Ovary (tissue), 10 donors: ENCODE measurements at places on chromosomes 11 and 22.

DNA sequence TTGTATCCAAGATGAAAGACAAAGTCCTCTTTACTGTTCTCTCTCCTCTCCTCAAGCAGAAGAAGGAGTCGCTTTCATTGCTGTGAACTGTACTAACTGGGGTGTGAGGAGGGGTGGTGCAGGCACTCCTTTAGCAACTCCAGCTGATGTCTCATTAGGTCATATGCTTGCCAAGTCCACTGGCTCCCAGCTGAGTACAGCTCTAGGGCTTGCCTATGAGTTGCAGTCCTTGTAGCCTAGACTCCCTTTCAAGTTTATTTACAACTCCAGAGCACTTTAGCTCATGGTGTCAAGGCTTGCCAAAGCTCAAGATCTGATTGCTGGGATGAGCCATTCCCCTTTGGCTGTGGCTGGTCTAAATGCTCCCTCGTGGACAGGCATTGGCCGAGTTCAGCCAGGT, 55.1 kb upstream of the PDGFD start:
- H3K4me1 ChIP-seq = no peaks in the 10 kb centered on the region
- no peaks in the 10 kb centered on the region for H3K27me3 ChIP-seq

- no peak for DNase-seq
- peaks cover 1% of the 10 kb centered on the region for H3K4me1 ChIP-seq
Measured at GRCh38 chr11:43537833-43538615, 142.5 kb upstream of the HSD17B12 start.

DNA sequence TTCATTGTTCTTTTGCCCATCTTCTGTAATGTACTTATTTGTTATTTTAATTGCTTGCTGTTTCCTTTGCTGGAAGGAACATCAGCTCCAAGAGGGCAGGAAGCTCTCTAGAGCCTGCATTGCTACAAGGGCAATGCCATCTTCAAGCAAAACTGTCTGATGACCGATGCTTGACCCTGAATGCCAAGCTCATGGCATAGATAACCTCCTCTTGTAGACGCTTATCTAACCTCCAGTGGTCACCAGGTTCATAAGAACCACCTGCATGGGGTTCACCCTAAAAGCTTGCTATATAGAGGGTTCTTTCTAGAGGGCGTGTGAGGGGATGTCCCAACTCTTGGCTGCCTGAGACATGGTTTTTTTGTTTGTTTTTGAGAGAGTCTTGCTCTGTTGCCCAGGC, 16.5 kb downstream of the FADS3 start:
- DNase-seq = no peak
- H3K4me1 ChIP-seq = peaks cover 4% of the 10 kb centered on the region
- no peaks in the 10 kb centered on the region for H3K36me3 ChIP-seq
- H3K27me3 ChIP-seq = no peaks in the 10 kb centered on the region

DNA sequence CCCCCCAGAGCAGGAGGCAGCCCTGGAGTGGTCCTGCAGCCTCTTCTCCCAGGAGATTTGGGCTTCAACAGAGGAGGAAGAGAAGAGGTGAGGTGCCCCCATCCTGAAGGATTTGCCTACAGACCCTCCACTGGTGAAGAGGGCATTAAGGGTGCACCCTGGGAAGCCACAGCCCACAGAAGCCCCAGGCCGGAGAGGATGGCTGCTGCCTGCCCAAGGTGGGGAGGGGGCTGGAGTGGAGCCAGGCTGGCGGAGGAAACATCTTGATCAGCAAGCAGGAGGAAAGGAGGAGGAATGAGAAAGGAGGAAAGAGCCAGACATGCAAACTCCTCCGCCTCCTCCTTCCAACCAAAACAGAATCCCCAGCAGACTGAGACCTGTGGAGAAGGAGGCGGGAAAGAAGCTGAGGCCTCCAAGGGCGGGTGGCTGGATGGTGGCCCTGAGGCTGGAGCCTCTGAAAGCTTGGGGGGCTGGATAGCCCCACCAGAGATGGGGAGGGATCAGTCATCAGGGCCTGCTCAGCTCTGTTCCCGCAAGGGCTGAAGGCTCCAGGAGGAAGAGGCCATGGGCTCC, 31.3 kb downstream of the ARRB1 start:
- no peak overlapping the region for H3K27ac ChIP-seq
- H3K36me3 ChIP-seq = no peaks in the 10 kb centered on the region
- H3K27me3 ChIP-seq = no peaks in the 10 kb centered on the region
- H3K4me3 ChIP-seq = no peak overlapping the region

- H3K4me1 ChIP-seq = no peaks in the 10 kb centered on the region
- H3K27me3 ChIP-seq = no peaks in the 10 kb centered on the region
- H3K4me3 ChIP-seq = no peak overlapping the region
- H3K36me3 ChIP-seq = no peaks in the 10 kb centered on the region
- H3K27ac ChIP-seq = no peak overlapping the region
- DNase-seq = peak; percentile 9
Measured at GRCh38 chr11:69385832-69386427, 92.0 kb downstream of the MYEOV start.

GRCh38 chr11:78446210-78446609, 28.6 kb upstream of the GAB2 start:
- no peak overlapping the region for H3K4me3 ChIP-seq
- DNase-seq = no peak
- H3K27me3 ChIP-seq = no peaks in the 10 kb centered on the region
- H3K36me3 ChIP-seq = no peaks in the 10 kb centered on the region
- no peak overlapping the region for H3K27ac ChIP-seq

- no peaks in the 10 kb centered on the region for H3K36me3 ChIP-seq
- DNase-seq = no peak
- H3K4me3 ChIP-seq = no peak overlapping the region
- H3K4me1 ChIP-seq = no peaks in the 10 kb centered on the region
- H3K27ac ChIP-seq = no peak overlapping the region
- H3K27me3 ChIP-seq = no peaks in the 10 kb centered on the region
Measured at GRCh38 chr11:70089631-70090030, 11.5 kb downstream of the ANO1 start.

DNA sequence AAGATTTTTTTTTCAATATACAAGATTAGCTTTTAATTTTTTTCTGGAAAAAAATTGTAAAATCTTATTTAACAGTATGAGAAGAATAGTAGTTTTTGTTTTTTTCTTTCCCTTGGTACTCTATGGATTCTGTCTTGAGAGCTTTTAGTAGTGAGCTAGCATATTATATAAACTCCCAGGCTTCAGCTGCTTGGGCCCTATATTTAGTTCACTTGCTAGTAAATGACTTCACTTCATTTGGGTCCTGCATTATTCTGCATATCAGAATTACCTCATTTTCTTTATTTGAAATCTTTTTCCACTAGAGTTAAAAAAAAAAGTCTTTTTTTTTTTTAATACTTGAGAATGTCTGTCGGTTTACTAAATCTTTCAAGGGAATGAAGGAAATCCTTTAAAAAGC, 33.1 kb downstream of the HIPK3 start:
- H3K27me3 ChIP-seq = no peaks in the 10 kb centered on the region
- no peaks in the 10 kb centered on the region for H3K36me3 ChIP-seq
- no peak for DNase-seq
- H3K4me1 ChIP-seq = peaks cover 3% of the 10 kb centered on the region
- H3K27ac ChIP-seq = no peak overlapping the region
- no peak overlapping the region for H3K4me3 ChIP-seq

DNA sequence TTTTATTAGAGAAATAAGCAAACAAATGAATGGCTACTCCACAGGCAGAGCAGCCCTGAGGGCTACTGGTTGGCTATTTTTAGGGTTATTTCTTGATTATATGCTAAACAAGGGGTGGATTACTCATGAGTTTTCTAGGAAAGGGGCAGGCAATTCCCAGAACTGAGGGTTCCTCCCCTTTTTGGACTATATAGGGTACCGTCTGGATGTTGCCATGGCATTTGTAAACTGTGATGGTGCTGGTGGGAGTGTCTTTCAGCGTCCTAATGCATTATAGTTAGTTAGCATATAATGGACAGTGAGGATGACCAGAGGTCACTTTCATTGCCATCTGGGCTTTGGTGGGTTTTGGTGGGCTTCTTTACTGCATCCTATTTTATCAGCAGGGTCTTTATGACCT, 19.2 kb downstream of the SLC22A6 start:
- DNase-seq = no peak
- H3K27ac ChIP-seq = no peak overlapping the region
- H3K4me1 ChIP-seq = no peaks in the 10 kb centered on the region
- H3K36me3 ChIP-seq = no peaks in the 10 kb centered on the region

- no peaks in the 10 kb centered on the region for H3K36me3 ChIP-seq
- H3K4me3 ChIP-seq = no peak overlapping the region
- no peak overlapping the region for H3K27ac ChIP-seq
- no peak for DNase-seq
- no peaks in the 10 kb centered on the region for H3K27me3 ChIP-seq
Measured at GRCh38 chr11:8058216-8058615, 22.8 kb upstream of the TUB start.

GRCh38 chr11:22371160-22371559, 33.0 kb downstream of the SLC17A6 start:
- no peak overlapping the region for H3K4me3 ChIP-seq
- H3K27me3 ChIP-seq = no peaks in the 10 kb centered on the region
- H3K4me1 ChIP-seq = no peaks in the 10 kb centered on the region
- H3K36me3 ChIP-seq = no peaks in the 10 kb centered on the region

DNA sequence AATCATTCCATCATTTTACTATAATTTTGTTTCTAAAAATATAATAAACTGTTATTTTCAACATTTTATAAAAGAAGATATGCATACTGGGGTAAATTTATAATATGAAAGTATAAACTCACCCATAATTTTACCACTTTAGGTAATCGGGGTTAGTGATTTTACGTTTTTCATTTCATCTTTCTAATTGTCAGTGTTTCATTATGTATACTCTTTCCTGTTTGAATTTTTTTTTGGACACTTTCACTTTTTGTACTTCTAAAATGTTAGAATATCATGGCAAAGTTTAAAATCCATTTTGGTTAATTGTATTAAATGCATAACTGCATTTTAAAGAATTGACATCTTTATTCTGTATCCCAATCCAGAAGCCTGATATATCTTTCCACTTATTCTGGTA, 115.8 kb downstream of the METTL15 start:
- H3K4me3 ChIP-seq = no peak overlapping the region
- no peaks in the 10 kb centered on the region for H3K36me3 ChIP-seq
- H3K27ac ChIP-seq = no peak overlapping the region
- DNase-seq = no peak

- no peaks in the 10 kb centered on the region for H3K4me1 ChIP-seq
- no peak for DNase-seq
- no peaks in the 10 kb centered on the region for H3K36me3 ChIP-seq
- H3K4me3 ChIP-seq = no peak overlapping the region
- H3K27me3 ChIP-seq = no peaks in the 10 kb centered on the region
Measured at GRCh38 chr11:116697011-116697410, 75.8 kb downstream of the BUD13 start.

- no peak for DNase-seq
- H3K27me3 ChIP-seq = no peaks in the 10 kb centered on the region
- H3K4me3 ChIP-seq = no peak overlapping the region
- no peaks in the 10 kb centered on the region for H3K36me3 ChIP-seq
- no peaks in the 10 kb centered on the region for H3K4me1 ChIP-seq
Measured at GRCh38 chr22:30905696-30906341, 62.8 kb downstream of the MORC2 start.

GRCh38 chr11:130583801-130584211, 135.4 kb downstream of the ADAMTS15 start:
- H3K4me3 ChIP-seq = no peak overlapping the region
- H3K36me3 ChIP-seq = no peaks in the 10 kb centered on the region
- peaks cover 9% of the 10 kb centered on the region for H3K4me1 ChIP-seq
- no peak for DNase-seq

DNA sequence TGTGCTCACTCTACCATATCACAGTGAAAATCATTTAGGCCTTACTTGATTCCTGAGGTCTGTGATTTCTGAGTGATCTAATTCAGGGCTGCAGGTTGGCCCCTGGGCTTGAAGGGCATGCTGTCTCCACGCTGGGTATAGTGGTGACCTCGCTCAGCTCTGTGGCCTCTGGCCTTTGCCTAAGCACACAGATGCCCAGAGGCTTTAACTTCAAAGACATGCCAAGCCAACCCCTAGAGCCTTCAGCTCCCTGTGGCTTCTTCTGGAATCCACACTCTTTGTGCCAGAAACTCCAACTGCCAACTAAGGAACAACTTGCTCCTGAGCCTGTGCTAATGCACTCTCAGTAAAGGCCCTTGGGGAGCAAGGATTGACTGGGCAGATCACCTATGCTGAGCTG, 232.6 kb upstream of the MPPED2 start:
- no peak for DNase-seq
- H3K4me3 ChIP-seq = no peak overlapping the region
- no peaks in the 10 kb centered on the region for H3K36me3 ChIP-seq
- H3K4me1 ChIP-seq = peaks cover 5% of the 10 kb centered on the region
- H3K27ac ChIP-seq = no peak overlapping the region
- H3K27me3 ChIP-seq = no peaks in the 10 kb centered on the region

DNA sequence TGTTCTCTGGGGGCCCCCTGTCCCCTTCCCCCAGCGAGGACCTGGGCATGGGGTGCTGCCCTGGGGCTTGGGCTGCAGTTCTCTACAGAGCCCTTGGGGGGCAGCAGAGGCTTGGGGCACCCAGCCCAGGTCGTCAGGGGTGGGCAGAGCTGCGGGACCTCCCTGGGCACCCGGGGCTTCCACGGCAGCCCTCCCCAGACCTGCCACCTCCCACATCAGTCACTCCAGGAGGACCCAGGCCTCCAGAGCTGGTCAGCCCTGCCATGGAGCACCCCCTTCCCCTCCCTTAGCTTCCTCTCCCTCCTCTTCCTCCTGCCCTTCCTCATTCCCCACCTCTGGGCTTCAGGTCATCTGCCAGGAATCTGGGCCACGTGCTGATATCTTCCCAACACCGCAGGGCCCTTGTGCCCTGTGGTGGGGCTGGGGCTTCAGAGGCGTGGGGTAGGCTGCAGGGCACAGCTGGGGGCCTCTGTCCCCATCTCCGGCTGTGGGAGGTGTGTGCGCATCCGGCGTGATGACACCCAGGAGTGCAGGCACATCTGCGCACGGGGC, 5.8 kb downstream of the TSPAN4 start:
- no peaks in the 10 kb centered on the region for H3K27me3 ChIP-seq
- peaks cover 31% of the 10 kb centered on the region for H3K4me1 ChIP-seq
- H3K4me3 ChIP-seq = no peak overlapping the region
- no peaks in the 10 kb centered on the region for H3K36me3 ChIP-seq

DNA sequence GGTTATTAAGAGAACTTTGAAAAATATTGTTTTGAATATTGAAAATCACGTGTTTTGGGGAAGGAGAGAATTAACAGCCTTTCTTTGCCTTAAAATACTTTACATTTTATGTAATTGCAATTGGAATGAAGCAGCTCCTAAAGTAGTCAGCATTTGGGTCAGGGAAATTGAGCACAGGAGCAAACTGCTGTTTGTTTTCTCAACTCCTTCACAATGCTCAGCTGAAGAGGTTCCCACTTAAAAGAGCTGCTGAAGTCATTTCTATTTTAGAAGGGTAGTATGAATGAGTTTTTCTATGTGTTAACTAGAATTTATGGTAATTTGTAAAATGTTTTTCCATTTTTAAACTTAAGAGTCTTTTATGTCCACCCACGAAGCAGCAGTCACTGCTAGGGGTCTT, 8.1 kb upstream of the UCP2 start:
- no peaks in the 10 kb centered on the region for H3K4me1 ChIP-seq
- no peak for DNase-seq
- no peak overlapping the region for H3K27ac ChIP-seq
- no peaks in the 10 kb centered on the region for H3K27me3 ChIP-seq
